Stimulated activated CD4-positive, alpha-beta T cell treated with anti-CD3 and anti-CD28 coated beads, Interleukin-12 subunit alpha, Interleukin-12 subunit beta, amount 100 ng/mL, for 4 hours (primary cell): ENCODE measurements at places on chromosomes 11 and 22.

DNA sequence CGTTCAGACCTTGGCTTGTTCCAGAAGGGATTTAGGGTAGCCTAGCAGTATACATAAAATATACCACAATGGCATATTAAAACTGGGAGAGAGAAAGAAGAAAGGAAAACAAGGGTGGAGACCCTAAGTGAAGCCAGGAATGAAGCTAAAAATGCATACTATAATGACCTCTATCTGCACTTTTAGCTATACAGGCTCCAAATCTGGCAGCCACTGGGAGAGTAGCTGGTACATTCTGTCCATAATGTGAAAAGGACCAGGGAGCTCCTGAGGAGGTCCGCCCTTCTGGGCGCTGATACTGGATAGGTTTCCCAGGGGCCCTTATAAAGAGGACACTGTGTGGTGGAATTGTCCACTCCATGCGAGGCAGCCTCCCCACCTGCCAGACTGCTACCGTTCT, 42.8 kb downstream of the PRDM11 start:
- no peak for DNase-seq

- DNase-seq: no peak
These were observed 8.9 kb downstream of the YPEL1 start for GRCh38 chr22:21726650-21727049.

DNA sequence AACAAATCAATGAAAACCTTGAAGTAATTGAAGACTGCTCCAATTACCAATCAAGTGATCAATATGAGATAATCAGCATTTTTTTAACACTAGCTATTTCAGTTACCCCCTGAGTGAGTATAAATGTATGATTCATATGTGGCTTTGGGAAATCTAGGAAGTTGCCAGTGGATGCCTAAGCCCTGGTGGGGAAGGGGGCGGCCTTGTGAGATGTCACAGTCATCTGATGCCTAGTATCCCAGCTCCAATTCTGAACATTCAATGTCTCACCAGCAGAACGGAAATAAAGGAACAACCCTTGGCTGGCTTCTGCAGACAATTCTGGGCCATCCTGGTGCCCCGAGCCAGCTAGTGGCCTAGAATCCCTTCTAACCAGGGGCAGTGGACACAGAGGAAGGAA, 58.5 kb upstream of the TIMP3 start:
- no peak for DNase-seq

GRCh38 chr11:40204228-40204627, 1255.2 kb downstream of the LRRC4C start:
- DNase-seq: no peak

DNA sequence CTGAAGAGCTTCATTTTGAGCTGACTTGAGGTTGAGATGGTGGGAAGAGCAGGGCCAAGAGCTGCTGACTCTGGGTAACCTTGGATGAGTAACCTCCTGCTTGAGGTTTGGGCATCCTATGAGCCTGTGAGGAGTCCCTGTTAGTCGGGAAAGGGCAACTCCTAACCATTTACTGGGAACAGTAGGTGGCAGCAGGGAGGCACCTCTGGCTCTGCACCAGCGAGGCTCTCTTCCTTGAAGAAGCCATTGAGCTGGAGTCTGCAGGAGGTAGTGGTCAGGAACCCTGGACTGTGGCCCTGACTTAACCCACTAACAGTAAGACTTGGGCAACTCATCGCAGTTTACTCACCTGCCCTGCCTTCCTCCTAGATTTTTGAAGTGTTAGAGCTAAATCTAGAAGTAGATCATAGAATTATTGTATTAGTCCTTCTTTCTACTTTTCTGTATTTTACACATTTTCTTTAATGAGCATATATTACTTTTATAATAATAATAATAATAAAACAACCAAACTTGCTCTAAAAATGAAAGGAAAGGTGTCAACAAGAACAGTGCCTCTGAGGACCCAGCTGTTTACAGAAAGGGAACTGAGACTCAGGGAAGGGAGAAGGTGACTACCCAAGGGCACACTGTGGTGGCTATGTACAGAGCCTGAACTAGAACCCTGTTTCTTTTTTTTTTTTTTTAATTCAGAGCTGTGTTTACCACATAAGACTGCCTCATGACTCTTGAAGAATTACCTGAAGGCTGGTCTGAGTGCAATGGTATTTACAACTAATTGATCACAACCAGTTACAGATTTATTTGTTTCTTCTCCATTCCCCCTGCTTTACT, 47.5 kb downstream of the MEI1 start:
- peak; percentile 33 for DNase-seq

DNA sequence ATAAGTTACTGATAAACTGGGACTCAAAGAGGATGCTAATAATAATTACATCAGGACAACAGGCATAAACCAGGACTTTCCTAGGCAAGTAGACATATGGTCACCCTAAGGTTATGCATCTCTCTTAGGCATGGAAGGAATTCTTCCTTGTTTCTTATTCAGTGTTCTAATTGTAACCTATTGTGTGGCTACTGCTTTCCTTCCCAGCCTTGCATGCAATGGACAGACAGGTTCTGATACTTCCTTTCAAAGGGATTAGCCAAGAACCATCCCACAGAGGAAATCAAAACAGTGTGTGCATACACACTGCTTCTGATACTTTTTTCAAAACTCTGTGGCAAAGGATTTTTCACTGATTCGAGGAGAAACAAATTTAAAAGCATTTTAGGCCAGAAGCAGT, 48.3 kb downstream of the RRAS2 start:
- DNase-seq: no peak

DNA sequence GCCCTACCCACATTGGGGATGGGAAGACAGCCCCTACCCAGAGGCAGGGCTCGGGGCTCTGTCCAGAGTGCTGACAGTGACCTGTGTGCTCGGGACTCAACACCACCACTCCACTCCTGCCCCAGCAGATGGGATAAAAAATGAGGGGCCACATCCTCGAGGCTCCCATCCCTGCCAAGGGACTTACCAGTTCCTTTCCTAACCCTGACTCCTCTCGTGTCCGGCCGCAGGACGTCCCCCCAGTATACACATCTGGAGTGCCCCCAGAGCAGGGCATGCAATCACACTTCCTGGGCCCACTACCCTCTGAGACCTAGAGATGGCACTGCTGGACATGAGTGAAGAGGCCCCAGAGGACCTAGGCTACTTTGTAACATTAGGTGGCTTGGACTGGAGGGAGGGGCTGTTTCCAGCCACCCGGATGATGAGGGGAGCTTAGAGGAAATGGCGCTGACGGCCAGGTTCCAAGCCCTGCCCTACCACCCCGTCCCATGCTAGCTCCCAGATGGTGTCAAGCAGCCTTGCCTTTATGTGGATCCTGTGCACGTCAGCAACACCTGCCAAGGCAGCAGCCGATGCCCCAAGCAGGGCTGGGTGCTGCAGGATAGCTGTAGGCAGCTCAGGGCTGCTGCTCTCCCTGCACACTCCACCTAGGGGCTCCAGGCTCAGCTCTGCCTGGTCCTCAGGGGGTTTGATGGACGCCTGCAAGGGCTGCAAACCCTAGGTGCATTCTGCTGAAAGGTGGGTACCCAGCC, 86.6 kb downstream of the DGCR2 start:
- no peak for DNase-seq
